ENCODE measurements at places on chromosomes 5 and 9.

- DNase-seq = no peak
Observed at GRCh38 chr5:21701317-21701716, 1151.8 kb downstream of the CDH12 start.

DNA sequence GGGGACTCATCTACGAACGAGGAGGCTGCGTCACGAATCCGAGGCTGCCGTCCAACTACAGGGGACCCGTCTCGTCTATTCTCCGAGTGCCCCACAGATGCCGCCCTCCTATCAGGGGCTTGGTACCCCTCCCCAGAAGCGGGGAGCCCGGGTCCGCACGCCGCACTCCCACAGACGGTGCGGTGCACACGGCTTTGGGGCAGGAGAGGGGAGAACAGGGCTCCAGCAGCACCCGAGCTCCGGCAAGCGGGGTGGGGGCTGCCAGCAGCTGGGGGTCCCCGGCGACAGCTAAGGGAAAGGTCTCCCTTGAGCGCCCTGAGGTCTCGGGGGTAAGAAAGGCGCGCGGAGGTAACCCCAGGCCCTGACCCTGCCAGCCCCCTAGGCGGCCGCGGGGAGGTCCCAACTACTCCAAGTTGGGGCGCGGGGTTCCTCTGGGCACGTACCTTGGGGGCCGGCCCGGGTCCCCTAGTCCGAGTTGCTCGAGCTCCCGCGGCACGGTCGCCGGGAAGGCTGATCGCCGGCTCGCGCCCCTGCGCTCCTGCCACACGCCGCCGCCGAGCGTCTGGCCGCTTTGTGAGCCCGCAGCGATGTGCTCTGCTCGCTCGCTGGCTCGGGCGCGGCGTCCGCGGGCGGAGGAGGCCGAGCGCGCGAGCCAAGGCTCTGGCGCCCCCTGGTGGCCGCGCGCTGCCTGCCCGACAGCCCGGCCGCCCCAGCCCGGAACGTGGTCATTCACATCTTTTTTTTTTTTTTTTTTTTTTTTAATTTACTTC, at the start of gene SPOCK1:
Gene SPOCK1 (minus strand): TSS at position 591 of the 770 bp plus-strand sequence.
- peak; percentile 93 for DNase-seq

DNA sequence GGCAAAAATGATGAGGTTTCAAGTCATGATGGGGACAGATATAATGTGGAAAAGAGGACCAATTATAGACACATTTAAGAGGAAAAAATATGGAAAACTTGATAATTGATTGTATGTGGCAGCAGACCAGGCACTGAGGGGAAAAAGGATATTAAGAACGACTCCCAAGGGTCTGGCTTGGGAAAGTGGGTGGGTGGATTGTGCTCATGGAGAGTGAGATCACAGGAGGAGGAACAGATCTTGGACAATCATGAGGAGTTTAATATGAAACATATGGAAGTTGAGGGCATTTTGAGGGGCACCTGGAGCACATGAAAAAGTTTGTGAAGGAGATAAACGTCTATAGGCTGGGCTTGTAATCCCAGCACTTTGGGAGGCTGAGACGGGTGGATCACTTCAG, 454.3 kb upstream of the KLF4 start:
- DNase-seq = no peak

GRCh38 chr5:96320797-96321196, 112.3 kb downstream of the PCSK1 start:
- DNase-seq = no peak

GRCh38 chr5:146947181-146947941, 68.8 kb upstream of the PPP2R2B start:
- DNase-seq = peak; percentile 29

GRCh38 chr9:121598965-121599871, 52.2 kb upstream of the DAB2IP start:
- DNase-seq = peak; percentile 85

DNA sequence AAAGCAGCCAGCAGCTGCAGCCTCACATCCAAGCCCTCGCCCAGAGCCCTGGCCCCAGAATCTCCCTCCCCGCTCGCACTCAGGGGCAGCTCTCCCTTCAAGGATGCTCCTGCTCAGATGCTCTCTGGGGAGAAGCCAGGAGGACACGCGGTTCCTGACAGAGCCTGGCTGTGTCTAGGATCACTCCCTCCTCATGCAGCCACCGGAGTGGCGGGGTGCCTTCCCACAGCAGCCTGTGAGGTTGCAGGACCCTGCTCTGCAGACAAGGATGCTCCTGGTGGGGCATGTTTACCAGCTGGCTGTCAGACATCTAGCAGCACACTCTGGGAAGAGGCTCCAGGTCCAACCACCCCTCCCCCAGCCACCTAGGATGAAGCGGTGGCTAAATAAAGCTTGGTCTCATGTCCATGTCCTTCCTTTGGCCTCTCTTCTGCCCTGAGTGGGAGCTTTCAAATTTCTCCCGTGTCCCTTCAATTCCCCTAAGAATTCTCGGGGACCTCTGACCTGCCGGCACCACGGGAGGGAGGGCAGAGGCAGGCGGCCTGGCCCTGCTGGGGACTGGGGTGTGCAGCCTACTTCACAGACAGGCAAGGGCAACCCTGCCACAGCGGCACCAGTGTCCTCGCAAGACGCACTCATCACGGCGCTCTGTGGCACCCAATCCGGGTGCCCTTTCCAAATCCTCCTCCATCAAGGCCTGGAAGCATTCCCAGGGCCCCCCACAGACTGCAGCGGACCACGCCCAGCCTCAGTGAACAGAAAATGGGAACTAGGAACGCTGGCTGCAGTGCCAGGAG, 88.3 kb upstream of the SARDH start:
- DNase-seq = peak; percentile 60
